HS-27A (cell line): ENCODE measurements at places on chromosomes 16 and 17.

DNA sequence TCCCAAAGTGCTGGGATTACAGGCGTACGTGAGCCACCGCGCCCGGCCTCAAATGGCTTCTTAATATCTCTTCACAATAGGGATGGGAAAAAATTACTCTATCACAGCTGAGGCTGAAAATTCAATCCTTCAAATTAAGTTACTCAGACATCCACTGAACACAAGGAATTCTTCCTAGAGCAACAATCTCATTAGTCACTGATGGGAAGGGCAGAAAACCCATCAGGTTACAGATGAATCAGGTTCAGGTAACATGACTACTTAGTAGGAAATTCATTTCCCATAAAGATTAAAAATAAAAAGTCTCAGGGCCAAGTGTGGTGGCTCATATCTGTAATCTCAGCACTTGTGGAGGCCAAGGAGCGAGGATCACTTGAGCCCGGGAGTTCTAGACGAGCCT, 42.5 kb upstream of the ABR start:
- no peak for DNase-seq

DNA sequence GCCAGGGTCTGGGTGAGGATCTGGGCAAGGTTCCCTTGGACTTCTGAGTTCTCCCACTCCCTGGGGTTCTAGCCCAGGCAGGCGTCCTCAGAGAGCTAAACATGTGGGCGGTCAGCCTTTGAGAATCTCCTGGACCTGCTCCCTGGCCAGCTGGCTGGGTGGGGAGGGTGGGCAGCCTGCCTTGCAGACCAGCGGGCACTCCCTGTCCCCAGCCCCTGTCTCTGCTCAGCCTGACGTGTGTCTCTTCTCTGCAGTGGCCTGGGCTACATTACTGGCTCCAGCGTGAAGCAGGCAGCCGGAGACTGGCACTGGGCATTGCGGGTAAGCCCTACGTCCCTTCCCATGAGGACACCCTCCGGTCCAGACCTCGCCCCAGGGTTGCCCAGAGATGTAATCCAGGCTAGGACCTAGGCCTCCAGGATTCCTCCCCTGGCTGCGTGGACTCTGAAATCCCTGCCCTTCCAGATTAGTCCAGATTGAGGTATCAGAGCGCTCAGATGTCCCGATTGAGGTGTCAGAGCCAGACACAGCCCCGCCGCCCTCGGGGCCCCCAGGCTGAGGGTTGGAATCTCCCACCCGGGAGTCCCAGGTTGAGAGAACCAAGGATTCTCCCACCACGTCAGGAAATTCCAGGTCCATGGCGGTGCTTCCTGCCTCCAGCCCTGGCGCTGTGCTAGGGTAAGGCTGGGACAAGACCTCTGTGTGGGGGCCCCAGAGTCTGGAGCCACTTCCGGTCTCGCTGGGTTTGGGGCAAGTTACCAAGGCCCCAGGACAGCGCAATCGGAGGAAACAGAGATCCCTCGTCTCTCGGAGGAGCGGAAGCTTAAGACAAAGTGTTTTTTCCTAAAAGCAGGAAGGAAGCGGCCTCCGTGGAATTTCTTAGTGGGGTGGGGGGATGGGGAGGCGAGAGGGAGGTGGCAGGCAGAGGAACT, 24.1 kb downstream of the MYBBP1A start:
- no peak for DNase-seq

GRCh38 chr17:77341069-77341541, 200.3 kb downstream of the SEC14L1 start:
- no peak for DNase-seq

- no peak for DNase-seq
Measured at GRCh38 chr17:65292430-65292829, 155.3 kb downstream of the RGS9 start.

- DNase-seq, result peak; percentile 9
Measured at GRCh38 chr16:80804056-80804525, 307 bp downstream of the CDYL2 start.

- no peak for DNase-seq
Measured at GRCh38 chr17:48299760-48300159, 130.3 kb downstream of the SKAP1 start.

DNA sequence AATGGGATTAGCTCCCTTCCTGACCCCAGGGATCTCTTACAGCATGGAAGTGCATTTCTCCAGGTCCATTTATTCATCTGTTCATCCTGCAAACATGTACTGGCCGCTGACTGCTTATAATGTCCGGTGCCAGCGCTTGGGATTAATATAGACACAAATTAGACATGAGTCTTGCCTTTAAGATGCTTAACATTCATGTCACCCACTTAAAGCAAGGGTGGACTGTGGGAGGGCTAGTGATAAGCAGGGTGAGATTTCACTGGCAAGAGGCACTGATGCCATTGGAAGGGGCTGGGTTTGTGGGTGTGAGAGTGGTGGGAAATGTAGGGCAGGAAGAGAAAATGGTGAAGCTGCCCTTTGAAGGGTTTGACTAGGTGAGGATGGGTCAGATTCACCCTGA, 92.2 kb upstream of the MPHOSPH6 start:
- no peak for DNase-seq

- no peak for DNase-seq
Measured at GRCh38 chr16:82651921-82652601, 25.3 kb downstream of the CDH13 start.

GRCh38 chr17:61174310-61174709, 225.3 kb upstream of the TBX2 start:
- no peak for DNase-seq

DNA sequence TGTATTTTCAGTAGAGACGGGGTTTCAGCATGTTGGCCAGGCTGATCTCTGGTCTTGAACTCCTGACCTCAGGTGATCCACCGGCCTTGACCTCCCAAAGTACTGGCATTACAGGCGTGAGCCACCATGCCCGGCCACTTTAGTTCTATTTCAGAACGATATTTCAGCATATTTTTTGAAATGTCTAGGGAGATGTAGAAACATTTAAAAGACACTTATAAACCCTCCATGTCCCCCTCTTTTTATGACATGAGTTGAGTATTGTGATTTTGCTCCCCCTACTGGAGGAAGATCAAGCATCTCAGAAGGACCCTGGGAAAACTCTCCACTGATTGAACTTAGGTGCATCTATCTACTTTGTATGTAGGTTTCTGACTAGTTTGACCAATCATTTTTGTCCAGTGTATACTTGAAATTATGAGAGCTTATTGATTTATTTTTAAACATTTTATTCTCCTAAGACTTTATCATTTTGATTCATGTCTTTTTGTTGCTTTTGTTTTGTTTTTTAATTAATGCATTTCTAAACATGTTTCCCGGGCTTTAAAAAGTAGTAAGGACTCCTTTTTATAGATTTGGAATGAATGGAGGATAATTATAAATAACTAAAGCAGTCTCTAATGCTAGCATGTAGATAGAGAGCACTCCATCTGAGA, 105.1 kb downstream of the CHD9 start:
- DNase-seq, result peak; percentile 9

DNA sequence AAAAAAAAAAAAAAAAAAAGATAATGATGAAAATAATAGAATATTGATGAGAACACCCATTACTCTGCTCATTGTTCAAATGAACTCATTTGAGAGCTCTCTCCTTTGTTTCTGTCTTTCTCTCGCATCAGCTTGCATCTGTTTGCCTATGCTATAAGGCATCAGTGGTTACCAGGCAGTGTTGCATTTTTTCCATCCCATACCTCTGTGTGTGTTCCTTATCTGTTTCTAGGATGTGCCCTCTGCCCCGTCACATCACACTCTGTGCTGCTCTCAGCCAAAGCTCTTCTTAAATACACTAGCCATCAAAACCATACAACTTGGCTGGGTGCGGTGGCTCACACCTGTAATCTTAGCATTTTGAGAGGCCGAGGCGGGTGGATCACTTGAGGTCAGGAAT, 568.2 kb downstream of the WWOX start:
- DNase-seq, result no peak

GRCh38 chr17:37827905-37828650, 83.2 kb upstream of the HNF1B start:
- DNase-seq, result no peak

GRCh38 chr16:51834133-51834532, 683.1 kb upstream of the SALL1 start:
- no peak for DNase-seq

- DNase-seq, result no peak
Measured at GRCh38 chr17:69477204-69477902, 62.9 kb downstream of the MAP2K6 start.

DNA sequence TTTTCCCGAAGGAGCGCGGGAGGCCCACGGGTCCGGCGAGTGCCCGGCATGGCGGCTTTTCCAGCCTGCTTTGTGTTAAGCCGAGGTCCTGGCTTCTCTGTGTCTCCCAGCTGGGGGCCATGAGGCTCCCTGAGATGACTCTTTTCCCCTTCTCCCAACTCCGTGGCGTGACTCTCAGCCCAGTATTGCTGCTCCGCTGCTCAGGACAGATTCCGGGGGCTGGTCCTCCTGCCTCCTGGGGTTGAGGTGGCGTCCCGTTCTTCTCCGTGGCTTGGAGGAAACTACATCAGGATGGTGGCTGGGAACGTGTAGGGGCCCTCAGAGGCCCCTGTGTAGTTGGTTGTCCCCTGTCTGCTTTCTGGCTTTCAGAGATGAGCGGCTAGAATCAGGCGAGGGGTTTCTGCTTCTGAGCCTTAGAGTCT, 951 bp downstream of the GPS1 start:
- DNase-seq, result no peak

GRCh38 chr17:28001149-28001548, 41.3 kb upstream of the NLK start:
- no peak for DNase-seq

DNA sequence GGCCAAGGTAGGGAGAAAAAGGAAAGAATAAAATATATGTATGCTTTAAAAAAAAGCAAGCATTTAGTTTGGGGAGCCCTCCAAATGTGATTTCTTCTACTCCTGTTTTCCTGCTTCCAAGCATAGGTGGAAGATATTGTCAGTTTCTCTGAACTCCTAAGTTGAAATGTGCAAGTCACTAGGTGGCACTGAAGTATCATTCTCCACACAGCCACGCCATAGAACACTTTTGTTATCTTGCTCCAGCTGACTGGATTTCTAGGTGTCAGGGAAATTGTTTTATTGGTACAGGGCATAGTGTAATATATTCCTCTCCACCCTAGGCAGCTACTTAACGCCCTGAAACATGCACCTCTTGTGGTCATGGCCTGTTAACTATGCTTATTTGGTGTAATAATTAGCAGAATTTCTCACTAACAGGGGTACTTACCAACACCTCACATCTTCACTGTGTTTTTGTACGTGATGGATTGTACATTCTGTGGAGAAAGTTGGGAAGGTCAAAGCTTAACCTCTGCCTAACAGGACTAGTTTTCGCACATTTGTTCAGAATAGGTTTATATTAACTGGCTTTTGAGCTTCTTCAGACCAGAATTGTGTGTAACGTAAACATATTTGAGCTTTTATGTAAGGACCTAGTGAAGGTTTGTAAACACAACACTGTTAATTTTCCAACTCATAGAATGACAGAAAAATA, 69.3 kb downstream of the FTO start:
- DNase-seq, result peak; percentile 49

- DNase-seq, result no peak
Measured at GRCh38 chr16:55642611-55643010, 13.2 kb upstream of the SLC6A2 start.

GRCh38 chr17:10270258-10270657, 71.9 kb upstream of the GAS7 start:
- DNase-seq, result no peak

GRCh38 chr17:44323359-44324091, 1.1 kb downstream of the SLC25A39 start:
- no peak for DNase-seq

DNA sequence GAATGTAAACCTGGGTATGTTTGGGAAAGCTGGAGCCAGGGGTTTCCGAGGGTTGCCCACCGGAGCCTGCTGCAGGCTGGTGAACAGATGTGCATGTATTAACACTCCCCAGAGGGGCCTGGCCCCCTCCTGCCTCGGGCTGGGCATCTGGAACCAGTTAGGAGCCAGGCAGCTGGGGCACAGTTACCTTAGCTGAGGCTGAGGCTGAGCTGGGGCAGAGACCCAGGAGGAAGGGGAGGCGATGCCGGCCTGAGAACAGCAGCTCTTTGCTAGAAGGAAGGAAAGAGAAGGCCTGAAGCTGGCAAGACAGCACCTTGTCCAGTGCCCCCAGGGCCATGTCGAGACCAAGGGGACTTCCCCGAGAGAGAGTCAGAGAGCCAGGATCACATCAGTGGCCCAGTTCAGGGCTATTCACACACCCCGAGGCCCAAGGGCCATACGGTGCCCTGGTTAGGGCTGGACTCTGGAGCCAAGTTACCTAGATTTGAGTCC, 65.8 kb downstream of the RMI2 start:
- DNase-seq, result no peak

DNA sequence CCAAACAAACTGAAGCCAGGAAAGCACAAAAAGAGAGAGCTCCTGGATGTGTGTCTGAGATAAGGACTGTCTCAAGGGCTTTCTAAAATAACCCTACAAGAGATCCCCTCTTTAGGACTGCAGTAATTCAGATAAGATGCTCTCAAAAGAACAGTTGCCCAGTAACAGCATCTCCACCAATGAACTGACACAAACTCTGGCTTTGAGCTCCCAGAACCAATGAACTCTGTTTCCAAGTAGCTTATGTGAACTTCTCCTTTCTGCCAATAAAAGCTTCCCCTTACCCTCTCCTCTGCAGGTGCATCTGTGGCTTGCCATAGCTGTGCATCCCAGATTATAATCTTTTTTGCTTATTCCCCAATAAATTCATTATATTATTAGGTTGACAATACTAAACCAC, 421.5 kb downstream of the SLC39A11 start:
- DNase-seq, result no peak

DNA sequence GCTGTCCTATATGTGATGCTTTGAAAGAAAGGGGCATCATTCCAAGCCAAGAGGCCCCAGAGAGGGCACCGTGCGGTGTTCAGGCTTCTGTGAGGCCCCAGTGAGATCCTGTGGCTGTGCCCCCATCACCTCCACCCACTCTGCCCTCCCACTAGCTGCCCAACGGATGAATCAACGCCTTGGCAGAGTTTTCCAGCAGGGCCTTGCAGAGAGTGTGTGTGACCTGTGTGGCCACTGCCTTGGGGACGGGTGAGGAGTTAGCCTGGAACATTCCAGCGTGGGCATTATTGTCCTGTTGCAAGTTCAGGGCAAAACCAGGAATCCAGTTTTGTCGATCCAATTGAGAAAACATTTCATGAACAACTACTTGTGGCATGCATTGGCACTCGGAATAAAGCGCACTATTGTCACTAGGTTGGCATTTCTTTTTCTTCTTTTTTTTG, 53.7 kb downstream of the SF3B3 start:
- DNase-seq, result peak; percentile 93

- no peak for DNase-seq
Measured at GRCh38 chr16:62254847-62255246, 218.6 kb upstream of the CDH8 start.

DNA sequence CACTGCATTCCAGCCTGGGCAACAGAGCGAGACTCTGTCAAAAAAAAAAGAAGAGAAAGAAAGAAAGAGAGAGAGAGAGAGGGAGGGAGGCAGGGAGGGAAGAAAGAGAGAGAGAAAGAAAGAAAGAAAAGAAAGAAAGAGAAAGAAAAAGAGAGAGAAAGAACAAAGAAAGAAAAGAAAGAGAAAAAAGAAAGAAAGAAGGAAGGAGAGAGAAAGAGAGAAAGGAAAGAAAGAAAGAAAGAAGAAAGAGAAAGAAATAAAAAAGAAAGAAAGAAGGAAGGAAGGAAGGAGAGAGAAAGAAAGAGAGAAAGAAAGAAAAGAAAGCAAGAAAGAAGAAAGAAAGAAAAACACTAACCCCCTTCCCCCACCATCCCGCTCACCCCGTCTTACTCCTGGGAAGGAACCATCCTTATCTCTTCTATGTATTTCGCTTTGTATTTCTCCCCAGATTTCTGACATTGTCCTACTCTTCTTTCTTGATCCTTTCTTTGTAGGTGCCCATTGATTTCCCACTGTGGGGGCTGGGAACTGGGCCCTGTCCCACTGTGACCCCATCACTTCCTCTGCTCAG, 20.9 kb downstream of the ALOX15 start:
- no peak for DNase-seq
